Spinal cord (tissue), 10 donors: ENCODE measurements at places on chromosomes 4 and X.

DNA sequence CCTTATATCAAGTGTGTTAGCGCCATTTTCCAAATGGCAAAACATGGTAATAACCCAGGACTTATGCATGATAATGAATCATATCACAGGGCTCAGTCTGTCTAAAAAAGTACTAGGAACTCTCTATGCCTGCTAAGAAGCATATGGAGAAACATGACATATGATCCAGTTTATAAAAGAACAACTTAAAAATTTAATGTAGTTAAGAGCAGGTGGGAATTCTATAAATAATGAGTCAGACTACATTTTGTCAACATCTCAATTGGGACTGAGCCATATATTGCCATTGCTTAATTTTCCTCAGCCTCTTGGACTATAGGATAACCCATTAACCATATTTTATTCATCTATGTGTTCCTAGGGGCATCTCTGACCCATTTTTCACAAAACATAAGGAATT lies 360.4 kb upstream of the AGA start:
- DNase-seq = no peak

- DNase-seq = no peak
These were observed 122.2 kb downstream of the SHROOM4 start for GRCh38 chrX:50691820-50692219.

- peak; percentile 86 for DNase-seq
These were observed 19.2 kb downstream of the PNMA6E start for GRCh38 chrX:153381684-153382532.

DNA sequence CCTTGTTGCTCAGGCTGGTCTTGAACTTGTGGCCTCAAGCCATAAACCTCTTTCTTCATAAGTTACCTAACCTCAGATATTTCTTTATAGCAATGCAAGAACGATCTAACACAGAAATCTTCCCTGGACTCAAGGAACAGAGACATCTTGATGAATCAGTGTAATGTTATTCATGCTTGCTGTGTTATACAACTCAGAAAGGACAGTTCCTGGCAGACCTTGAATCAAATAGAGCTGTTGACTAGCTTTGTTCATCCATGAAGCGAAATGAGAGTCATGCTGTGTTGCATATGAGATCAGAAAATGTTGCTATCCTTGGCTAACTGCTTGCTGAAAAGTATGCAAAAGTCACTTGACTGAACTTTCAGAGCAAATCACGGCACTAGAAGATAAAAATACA lies 72.6 kb upstream of the ARHGAP24 start:
- peak; percentile 69 for DNase-seq

DNA sequence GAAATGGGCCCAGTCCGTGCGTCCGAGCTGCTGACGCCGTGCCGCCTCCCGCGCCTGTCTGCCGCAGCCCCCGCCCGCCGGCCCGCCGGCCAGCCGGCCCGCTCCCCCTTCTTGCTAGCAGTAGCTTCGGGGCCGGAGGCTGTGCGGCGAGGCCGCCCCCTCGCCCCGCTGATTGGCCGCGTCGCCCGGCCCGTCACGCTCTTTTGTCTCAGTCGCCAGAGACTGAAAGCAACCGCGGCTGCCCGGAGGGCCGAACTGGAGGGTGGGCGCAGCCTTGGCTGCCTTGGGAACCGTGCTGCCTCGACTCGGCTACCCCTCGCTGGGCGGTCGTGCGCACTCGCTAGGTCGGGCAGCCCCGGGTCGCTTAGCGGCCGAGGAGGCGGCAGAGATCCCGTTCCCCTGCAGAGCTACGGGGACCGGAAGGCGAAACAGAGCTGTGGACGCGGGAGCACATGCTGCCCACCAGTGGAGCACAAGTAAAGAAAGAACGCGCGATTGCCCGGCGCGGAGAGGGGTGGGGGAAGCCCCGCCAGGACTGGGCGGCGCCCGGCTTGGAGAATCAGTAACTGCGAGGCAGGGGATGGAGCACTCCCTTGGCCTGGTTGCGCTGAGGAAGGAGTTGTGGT lies at the start of gene ZCCHC18:
Gene ZCCHC18, plus strand, starts transcription at position 198 of the 626 bp plus-strand sequence. CDS start 1,589 bp downstream, outside the sequence.
- DNase-seq = no peak

DNA sequence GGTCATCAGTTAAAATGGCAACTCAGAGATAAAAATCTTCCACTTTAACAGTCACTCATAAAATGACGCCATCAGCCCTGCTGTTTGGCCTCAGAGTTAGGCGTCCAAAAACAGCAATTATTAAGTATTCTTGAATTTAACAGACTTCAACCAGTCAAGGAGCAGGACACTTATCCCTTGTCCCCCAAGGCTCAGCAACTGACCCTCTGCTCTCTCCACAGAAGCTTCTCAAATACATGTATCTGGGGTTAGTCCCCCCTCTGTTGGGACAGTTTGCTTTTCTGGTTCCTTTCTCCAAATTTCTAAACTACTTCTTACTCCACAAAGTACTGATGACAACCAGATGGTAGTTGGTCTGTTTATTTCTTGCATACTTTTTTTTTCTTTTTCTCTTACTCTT lies 54.4 kb downstream of the SOD3 start:
- no peak for DNase-seq

- DNase-seq = no peak
These were observed 115.1 kb downstream of the STK32B start for GRCh38 chr4:5166377-5166776.

DNA sequence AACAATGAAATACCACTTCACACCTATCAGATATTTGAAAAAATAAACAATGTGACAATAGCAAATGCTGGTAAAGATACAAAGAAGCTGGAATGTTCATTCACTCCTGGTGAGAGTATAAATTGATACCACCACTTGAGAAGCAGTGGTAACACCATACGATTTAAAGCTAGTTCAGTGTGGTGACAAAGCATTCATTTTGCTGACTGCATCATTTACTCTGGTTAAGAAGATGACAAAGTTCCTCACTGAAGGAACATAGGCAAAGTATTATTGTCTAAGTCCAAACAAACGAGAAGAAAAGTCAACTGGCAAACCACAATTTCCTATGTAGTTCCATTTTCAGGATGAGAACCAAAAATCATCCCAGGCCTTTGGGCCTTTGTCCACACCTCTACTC lies 102.5 kb downstream of the GEMIN8 start:
- DNase-seq = no peak

- no peak for DNase-seq
These were observed 13.5 kb upstream of the MAGEA8 start for GRCh38 chrX:149867488-149867887.

- no peak for DNase-seq
These were observed 21.6 kb upstream of the REPS2 start for GRCh38 chrX:16924631-16925480.

GRCh38 chr4:20480165-20480947 lies 219.9 kb upstream of the PACRGL start:
- DNase-seq = peak; percentile 76

- DNase-seq = no peak
These were observed 128.9 kb downstream of the CEP135 start for GRCh38 chr4:56077676-56078075.

GRCh38 chr4:78217557-78217956 lies 160.4 kb downstream of the FRAS1 start:
- DNase-seq = no peak

- DNase-seq = no peak
These were observed 116.1 kb downstream of the EVC2 start for GRCh38 chr4:5592272-5592671.

GRCh38 chr4:181821039-181822004 lies 421.9 kb upstream of the TENM3 start:
- no peak for DNase-seq

- no peak for DNase-seq
These were observed 37.4 kb upstream of the PACRGL start for GRCh38 chr4:20662851-20663250.

DNA sequence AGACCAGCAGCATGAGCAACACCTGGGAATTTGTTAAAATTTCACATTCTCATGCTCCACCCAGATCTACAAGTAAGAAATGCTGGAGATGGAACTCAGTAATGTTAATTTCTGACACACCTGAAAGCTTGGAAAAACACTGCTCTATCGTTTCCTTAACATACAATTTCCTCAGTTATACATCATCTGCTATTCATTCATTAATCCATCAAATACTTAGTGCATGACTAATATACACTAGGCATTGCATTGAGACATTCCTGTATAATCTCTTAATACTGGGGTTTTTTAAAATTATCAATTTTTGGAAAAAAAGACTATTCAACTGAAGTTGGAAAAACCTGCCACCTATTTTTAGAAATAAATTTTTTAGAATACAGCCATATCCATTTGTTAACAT lies 106.1 kb downstream of the CHM start:
- DNase-seq = no peak

DNA sequence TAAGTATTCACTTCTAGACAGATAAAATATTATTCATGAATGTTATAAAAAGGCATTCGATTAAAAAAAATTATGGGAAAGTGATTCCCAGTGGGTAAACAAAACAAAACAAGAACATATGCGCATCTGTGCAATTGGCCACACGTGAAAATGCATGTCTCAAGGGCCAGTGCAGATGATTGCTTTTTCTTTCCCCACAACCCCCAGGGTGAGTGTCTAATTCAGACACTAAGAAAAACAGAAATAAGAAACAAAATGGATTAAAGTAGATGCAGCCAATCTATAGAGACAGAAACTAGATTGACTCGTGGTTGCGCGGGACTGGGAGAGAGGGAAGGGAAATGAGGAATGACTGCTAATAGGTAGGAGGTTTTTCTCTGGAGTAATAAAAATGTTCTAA lies 49.5 kb downstream of the GPM6A start:
- DNase-seq = peak; percentile 44

GRCh38 chr4:159035570-159035969 lies 67.3 kb upstream of the RAPGEF2 start:
- no peak for DNase-seq

DNA sequence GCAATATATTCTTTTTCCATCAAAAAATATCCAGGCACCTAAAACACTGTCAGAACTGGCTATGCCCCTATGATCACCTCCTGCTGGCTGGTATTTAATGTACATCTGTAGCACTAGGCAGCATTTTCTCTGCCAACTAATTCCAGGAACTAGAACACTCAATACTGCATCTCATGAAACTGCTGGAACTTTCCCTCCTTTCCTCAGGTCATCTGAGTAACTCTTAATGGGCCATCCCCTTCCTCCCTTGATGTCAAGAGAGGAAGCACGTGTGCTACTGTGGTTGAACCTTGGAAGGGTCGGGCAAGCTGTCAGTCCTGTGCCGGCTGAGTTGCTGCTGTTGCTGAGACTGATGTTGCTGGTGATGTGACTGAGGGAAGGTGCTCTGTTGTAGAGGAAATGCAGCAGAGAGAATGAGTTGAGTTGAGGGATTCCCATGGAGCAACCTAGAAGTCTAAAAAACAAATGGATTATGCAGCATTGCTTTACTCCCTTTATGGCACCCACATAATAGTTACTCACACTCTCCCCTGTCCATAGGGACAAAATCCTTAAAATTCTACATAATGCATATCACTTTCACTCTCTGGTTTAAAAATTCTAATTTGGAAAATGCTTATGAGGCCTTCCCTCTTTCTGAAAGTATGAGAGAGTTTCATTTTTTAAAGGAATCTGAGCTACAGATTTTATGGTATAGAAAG lies 39.5 kb downstream of the TMEM165 start:
- no peak for DNase-seq

- DNase-seq = peak; percentile 72
These were observed at the start of gene TACR3 for GRCh38 chr4:103719830-103720207. TACR3 (minus strand) TSS chr4:103719985; CDS start chr4:103719675, 310 bp downstream.

- peak; percentile 14 for DNase-seq
These were observed 70.8 kb downstream of the PPARGC1A start for GRCh38 chr4:23819041-23819511.

GRCh38 chr4:177177541-177178081 lies 132.1 kb upstream of the NEIL3 start:
- peak; percentile 20 for DNase-seq

DNA sequence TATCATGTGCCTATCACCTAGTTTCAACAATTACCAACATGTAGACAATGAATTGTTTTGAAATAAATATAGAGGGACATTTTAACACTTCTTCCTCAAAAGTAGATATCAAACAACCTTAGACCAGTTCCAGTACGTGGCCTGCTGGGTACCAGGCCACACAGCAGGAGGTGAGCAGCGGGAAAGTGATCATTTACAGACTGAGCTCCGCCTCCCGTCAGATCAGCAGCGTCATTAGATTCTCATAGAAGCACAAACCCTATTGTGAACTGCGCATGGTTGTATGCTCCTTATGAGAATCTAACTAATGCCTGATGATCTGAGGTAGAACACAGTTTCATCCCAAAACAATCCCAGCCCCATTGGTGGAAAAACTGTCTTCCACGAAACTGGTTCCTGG lies 6.5 kb downstream of the BBS7 start:
- no peak for DNase-seq

- DNase-seq = no peak
These were observed 117.6 kb downstream of the MAB21L2 start for GRCh38 chr4:150699599-150699998.

DNA sequence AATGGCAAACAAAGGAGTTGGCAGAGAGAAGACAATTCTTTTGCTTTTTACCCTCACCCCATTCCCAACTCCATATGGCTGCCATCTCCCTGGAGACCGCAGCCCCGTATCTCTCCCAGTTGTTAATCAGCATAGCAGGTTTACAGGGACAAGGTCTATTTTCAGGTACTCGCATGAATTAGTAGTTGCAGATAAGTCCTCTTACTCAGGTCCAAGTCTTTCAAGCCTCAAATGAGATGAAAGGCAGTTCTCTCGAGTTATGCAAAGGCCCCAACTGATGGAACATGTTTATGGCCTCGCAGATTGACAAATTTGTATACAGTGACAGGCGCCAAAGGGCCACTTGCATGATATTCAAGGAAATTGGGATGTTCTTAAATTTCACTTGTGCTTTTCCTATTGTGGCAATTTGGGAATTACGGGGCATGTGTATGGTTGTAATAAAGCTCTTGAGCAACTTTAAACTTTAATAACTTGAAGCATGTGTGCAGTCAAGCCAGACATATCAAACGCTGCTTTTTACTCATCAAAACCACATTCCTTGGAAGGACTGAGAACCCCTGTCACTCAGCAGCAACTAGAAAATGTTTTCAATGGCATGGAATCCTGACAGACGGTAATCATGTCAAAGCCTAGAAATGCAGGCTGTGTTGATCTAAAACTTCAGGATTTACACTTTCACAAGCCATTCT lies 45.1 kb downstream of the KDR start:
- DNase-seq = no peak

- no peak for DNase-seq
These were observed 14.3 kb upstream of the FAM241A start for GRCh38 chr4:112130906-112131305.

DNA sequence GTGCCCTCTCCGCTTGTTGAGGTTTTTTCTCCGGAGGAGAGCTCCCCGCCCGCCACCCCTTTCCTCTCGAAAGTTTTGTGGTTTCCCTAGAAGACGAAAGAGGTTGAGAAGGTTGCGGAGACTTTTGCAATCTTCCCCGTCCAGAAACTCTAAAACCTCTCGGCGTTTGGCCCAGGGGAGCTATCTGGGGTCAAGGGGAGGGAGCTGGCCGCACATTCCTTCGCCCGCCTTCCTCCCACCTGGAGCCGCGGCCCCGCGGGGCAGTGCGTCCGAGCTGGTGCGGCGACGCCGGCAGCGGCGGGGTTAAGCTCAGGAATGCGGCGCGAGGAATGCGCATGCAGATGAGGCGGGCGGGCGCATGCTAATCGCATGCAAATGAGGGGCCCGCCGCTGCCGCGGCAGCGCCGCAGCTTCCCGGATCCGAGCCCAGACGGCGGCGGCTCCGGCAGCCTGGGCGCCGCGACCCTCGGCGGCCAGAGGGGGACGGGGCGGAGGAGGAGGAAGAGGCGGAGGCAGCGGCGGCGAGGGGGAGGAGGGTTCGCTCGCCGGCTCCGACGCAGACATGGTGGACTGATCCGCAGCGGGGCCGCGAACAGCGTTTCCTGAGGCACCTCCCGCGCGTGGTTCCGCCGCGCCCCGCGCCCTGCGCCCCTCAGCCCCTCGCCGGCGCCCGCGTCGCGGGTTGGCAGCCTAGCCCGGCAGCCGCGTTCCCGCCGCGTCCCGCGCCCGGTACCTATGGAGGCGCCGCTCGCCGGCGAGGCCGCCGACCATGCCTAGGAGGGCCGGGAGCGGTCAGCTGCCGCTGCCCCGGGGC lies at the start of gene WWC2:
Gene WWC2, plus strand, starts transcription at position 535 of the 814 bp plus-strand sequence. Its CDS starts 235 bp downstream, at position 770.
- peak; percentile 95 for DNase-seq
